Stimulated activated naive CD4-positive, alpha-beta T cell (primary cell): ENCODE measurements at places on chromosomes 12 and 14.

- no peak for DNase-seq
Observed at GRCh38 chr12:81337886-81338285, 260.0 kb downstream of the ACSS3 start.

DNA sequence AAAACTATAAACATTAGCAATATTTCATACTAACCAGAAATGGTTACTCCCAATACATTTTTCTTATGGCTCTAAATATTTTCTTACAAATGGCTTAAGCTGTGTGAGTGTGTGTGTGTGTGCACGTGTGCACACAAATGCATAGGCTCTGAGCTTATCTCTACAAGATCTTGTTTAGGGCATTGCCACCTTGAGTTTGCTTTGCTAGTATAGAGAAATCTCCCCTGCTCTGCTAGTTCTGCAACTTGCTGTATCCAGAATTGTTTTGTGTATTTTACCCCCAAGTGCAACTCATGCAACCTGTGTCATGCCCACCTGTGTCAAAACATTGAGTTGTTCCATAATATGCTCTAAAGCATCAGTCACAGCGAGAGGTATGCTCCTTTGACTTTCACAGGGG lies 72.5 kb upstream of the DUSP6 start:
- no peak for DNase-seq

- no peak for DNase-seq
Observed at GRCh38 chr14:101065696-101066694, 162.5 kb upstream of the RTL1 start.

- peak; percentile 84 for DNase-seq
Observed at GRCh38 chr12:45991284-45992249, 1.2 kb upstream of the SCAF11 start.

DNA sequence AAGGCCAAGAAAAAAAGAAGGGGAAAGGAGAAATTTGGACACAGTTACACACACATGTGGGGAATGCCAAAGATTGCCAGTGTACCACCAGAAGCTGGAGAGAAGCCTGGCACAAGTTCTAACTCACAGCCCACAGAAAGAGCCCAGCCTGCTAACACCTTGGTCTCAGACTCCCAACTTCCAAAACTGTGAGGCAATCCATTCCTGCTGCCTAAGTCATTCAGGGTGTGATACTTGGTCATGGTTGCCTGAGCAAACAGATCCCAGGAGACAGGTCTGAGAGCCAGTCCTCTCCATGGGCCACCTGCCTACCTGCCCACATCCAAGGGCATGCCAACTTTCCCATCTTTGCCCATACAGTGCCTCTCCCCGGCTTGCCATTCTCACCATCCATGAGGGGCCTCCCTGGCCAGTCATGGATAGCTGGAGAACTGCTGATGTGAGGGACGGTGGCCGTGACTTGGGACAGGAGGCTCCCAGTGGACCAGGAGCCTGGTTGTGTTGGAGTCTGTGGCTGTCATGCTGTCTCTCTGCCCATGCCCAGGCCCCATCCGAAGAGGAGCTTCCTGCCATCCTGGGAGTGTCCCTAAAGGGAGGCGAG lies 198.0 kb upstream of the RTL1 start:
- DNase-seq, result no peak

DNA sequence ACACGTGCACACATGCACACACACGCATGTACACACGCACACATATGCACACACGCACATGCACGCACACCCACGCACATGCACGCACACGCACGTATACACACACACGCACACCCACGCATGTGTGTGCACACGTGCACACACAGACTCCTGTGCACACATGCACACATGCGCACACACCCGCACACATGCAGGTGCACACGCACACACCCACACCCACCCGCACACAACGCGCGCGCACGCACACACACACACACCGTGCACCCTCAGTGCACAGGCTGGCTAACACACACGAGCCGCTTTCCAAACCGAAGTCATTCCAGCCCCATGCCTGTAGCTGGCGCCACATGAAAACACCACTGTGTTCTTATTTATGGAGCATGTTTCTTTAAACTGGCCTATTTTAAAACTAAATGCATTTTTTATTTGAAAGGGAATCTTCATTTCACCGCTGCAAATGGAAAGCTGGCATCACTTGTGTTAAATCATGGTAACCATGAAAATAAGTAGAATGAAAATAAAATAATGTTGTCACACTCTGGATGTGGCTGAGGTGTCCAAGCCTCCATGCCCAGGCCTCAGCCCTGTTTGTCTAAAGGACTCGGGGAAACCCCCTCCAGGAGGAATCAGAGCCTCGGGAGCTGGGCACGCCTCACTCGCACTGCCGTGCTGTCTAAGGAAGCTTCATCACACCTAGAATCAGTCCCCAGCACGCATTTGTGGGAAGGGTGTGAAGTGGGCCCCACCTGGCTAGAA lies 45.1 kb downstream of the GALNT9 start:
- no peak for DNase-seq

DNA sequence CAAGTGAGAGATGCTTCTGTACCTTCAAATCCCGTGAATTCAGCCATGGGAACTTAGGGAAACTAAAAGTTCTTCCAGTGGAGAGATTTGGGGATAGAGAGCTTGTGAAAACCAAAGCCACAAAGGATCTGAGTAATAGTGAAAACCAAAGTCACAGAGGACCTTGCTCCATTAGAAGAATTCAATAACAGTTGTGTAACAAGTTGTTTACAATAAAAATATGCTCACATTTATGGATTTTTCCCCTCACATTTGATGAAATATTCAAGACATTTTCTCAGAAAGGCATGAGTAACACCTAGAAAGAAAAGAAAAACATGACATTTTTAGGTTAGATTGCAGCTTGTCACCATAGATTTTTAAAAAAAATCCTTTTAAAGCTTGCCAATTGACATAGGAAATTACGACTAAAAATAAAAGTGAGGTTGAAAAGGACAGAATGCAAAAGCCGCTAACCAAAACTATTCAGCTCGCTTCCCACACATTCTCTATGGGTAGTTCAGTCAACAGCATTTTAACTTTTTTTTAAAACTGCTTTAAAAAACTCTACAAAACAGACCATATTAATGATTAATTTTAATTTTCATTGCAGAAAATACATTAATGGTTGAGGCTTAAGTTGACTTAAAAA lies 113.2 kb downstream of the CAND1 start:
- DNase-seq, result no peak

DNA sequence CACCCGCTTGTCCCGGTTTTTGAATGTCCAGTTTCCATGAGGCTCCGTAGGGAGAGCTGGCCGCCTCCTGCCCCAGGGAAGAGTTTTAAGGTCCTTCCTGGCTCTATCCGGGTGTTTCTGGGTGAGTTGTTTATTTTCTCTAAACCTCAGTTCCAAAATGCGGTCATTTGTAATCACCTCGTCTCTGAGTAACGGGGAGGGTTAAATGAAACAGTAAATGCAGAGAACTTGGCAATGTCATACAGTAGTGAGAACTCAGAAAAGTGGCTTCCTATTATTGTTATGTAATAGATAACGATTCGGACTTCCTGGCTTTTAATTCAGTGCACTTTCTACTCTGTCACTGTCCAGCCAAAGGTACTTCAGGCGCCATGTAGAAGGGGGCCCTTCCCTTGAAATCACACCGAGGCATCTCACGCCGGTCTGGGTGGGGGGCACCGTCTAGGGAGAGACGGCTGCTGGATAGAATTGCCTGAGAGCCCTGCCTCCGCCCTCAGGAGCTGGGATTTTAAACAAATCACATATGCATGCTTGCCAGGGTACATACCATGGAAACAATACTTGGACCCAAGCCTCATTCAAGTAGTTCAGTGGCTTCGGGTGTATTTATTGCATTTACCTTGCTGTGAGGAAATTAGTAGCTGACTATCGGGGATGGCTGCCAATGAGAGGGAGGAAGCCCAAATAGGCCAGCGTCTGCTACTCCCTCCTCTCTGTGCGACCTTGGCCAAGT lies 26.4 kb downstream of the NOS1 start:
- DNase-seq, result no peak

DNA sequence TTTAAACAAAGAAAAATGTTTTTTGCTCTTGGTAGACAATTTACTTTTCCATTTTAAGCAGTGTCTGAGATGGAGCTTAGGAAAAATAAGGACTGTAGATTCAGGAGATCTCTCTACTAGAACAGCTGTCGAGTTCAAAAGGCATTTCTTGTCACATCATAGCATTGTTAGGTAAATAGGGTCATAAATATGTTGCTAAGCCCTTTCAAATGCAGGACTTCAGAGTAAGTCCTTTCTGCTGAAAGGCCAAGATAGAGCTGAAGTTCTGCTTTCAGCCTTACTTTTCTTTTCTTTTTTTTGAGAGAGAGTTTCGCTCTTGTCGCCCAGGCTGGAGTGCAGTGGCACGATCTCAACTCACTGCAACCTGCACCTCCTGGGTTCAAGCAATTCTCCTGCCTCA lies 98.2 kb downstream of the SYNE2 start:
- DNase-seq, result no peak

DNA sequence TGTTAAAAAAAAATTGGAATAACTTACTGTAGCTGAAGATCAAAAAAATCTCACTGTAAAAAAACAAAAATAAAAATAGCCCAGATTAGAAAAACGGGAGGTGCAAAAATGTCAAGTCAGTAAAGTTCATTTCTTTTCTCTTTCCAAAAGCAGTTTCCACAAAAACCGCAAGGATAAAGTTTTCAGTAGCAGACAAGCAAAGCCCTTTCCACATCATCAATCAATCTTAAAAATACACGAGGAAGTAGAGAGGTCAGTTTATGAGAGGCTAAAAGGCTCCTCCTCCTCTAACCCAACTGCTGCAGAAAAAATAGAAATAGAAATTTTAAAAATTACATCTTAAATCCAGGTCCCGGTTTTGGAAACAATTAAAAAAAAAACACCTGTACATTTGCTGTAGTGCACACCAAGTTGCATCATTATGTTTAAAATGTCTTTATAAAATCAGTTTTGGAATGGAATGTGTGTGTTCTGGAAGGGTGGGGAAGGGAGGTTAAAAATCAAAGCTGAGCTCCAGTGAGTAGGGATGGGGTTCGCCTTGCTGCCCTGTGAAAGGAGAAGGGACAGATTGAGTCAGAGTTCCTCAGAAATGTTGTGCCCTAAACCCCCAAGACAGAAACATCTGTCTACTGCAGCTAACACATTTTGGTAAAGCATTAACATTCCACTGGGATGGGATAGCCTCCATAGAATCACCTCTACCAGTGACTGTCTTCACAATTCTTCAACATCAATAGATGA lies 5.8 kb downstream of the HNRNPC start:
- DNase-seq, result no peak

DNA sequence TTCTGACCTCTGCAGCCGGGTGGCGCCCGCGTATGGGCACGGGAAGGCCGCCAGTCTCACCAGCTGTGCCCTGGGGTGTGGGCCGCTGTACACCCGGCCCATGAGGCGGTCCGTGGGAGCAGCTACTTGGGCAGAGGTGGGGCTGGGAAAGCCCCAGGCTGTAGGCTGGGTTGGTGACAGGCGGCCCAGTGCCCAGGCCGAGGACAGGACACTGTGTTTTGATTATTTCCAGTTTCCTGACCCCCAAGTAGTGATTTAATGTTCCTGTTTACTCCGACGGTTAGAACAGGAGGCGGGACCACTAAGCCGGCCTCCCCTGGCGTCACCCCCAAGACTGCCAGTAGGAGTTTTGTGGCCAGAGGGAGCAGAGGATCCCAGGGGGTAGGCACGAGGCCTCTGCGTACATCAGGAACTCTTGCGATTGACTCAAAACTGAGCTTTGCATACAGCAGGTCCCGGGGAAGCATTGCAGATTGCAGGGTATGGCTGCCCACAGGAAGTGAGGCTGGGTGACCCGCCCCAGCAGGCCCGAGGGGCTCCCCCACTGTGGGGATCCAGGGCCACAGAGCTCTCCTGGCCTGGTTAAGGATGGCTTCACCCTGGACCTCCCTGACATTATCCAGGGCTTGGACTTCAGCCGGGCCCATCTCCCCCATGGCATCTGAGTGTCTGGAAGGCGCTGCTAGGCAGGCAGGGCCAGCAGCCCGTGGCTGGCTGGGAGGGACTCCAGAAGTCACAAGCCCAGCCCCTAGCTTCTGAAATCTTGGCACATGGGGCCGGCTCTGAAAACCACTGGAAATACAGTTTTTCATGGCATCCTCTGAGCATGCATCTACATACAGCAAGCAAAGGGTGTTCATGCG lies 42.5 kb upstream of the DIO3 start:
- DNase-seq, result no peak

DNA sequence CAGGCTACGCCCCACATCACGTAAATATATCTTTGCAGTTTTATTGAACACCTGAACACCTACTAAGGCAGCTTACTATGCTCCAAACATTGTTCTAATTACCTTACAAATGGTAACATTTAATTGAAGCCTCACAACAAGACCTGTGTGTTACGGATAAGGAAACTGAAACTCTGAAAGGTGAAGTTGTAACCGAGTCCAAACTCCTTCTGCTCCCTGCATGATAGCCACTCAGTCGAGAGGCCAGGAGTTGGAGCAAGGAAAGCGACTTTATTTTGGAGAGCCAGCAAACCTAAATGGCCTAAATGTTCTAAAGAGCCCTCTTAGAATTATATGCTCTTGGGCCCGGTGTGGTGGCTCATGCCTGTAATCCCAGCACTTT lies 12.6 kb upstream of the TRPV4 start:
- no peak for DNase-seq

DNA sequence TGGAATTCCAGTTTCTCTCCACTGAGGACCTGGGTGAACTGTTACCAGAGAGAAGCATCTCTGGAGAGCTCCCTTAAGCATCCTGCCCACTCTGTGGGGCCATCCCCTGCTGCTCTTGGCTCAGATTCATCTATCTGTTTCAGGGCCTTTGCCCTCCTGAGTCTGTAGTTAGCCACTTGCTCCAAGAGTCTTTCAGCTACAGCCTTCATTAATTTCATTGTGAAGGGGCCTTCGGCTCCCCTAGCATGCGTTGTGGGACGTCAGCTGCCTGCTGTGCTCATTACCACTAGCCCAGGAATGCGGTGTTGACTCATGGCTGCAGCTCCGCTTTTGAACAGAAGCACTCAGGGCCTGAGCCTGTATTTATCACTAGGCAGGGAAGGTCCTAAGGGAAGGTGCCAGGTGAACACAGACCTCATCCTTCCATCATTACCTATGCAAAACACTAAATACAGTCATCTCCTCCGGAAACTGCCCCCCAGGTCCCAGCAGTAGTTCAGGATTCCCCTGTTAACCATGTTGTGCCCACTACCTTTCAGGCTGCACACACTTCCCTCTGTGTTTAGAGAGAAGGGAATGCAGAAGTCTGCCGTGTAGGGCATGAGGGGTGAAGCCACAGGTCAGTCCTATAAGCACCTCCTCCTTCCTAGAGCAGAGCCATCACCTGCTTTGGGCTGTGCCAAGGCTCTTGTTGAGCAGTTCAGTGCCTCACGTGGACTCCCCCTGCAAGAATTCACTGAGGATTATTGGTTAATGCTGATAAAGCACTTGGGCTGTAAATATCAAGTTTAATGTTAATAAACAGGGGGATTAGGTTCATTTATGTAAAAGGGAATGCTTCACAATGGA lies 191.4 kb downstream of the CACNA1C start:
- DNase-seq, result no peak

GRCh38 chr14:78297858-78298257 lies 127.7 kb downstream of the NRXN3 start:
- no peak for DNase-seq

GRCh38 chr12:58034311-58034710 lies 92.9 kb downstream of the ATP23 start:
- DNase-seq, result no peak
